Activated CD4-positive, alpha-beta T cell treated with anti-CD3 and anti-CD28 coated beads, Interleukin-2, amount 50 U/mL, for 4 hours (primary cell): ENCODE measurements at places on chromosomes 6 and 20.

- DNase-seq = no peak
These were observed 329.8 kb upstream of the SOX4 start for GRCh38 chr6:21263531-21264287.

GRCh38 chr20:55172310-55173002, 697.1 kb downstream of the DOK5 start:
- DNase-seq = no peak

DNA sequence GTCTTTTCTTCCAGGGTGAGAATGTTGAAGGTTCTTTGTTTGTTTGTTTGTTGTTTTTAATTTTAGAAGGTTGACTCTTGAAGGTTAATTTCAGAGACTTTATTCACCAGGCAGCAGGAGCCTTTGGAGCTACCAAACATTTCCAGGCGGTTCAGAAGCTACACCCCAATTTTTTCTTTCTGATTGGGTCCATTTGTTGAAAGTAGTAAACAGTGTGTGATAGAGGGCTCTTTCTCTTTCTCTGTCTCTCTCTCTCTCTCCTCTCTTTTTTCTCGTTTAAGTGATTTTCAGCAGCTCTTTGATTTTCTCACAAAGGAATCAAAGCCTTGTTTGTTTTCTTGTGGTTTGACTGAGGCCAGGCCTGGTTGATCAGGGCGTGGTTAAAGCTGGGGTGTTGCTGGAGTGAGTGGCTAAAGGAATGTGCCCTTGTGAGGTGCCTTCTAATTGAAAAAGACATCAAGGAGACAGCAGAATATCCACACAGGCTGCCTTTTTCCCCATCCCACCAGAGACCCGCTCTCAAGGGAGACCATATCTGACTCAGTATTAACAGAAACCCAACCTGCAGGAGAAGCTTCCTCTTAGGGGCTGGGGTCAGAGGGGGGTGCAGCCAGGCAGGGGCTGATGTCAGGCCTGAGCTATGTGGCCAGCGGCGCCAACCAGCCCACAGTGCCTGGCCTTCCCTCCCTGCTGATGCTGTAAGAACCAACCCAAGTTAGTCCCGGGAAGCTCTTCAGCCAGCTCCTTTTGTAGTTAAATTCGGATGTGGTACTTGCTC, 40.4 kb upstream of the NAA20 start:
- DNase-seq = no peak

GRCh38 chr6:92114091-92114675, 1305.2 kb downstream of the EPHA7 start:
- no peak for DNase-seq

DNA sequence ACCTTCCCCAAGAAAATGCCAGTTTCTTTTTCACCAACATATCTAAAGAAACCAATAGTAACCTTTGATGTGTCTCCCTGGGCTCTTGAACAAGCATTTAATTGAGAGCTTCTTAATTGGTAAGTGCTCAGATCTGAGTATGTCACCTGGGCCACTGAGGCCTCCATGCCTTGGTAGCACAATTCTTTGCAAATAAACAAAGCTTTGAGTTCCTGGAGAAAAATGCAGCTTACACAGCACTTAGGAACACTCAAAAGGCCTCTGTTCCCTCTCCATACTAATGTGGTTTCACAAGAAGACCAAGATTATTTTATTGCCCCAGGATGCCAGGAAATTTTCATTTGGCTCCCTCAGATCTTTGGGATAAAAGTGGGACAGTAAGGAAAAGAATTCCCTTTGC, 217.6 kb upstream of the CEP162 start:
- no peak for DNase-seq

GRCh38 chr6:50185006-50185405, 135.3 kb upstream of the DEFB112 start:
- no peak for DNase-seq

- no peak for DNase-seq
These were observed 29.5 kb upstream of the FBXO9 start for GRCh38 chr6:53035549-53036213.

GRCh38 chr20:37443596-37443995, 77.5 kb upstream of the NNAT start:
- no peak for DNase-seq
